ENCODE measurements at places on chromosomes 5 and 9.

GRCh38 chr5:174827558-174827957, 103.2 kb downstream of the MSX2 start:
- H3K4me1 ChIP-seq: no peaks in the 10 kb centered on the region
- no peak overlapping the region for H3K27ac ChIP-seq
- no peaks in the 10 kb centered on the region for H3K27me3 ChIP-seq
- no peak for DNase-seq
- no peaks in the 10 kb centered on the region for H3K36me3 ChIP-seq
- H3K4me3 ChIP-seq: no peak overlapping the region

- H3K27ac ChIP-seq: no peak overlapping the region
- H3K36me3 ChIP-seq: no peaks in the 10 kb centered on the region
- peaks cover 9% of the 10 kb centered on the region for H3K27me3 ChIP-seq
- DNase-seq: no peak
- peaks cover 32% of the 10 kb centered on the region for H3K4me1 ChIP-seq
These were observed 30.2 kb upstream of the GABRP start for GRCh38 chr5:170753311-170753710.

DNA sequence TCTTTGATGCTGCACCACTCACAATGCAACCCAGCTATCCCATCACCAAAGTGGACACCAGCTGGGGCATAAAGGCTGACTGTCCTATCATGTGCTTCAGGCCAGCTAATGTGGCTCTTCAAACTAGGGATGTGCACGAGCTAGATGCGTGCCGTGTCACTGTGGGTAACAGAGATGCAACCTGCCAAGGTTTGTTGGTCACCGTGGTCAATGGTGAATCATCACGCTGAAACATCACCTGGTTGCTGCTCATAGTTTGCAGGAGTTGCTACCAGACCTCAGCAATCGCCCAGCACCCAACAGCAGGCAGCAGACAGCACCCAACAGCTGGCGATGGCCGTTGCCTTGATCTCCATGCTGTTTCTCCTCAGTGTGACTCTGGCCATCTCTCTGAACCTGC, 2.1 kb upstream of the PCDHGA1 start:
- no peaks in the 10 kb centered on the region for H3K4me1 ChIP-seq
- H3K4me3 ChIP-seq: no peak overlapping the region
- H3K27me3 ChIP-seq: peaks cover 8% of the 10 kb centered on the region
- H3K27ac ChIP-seq: no peak overlapping the region

DNA sequence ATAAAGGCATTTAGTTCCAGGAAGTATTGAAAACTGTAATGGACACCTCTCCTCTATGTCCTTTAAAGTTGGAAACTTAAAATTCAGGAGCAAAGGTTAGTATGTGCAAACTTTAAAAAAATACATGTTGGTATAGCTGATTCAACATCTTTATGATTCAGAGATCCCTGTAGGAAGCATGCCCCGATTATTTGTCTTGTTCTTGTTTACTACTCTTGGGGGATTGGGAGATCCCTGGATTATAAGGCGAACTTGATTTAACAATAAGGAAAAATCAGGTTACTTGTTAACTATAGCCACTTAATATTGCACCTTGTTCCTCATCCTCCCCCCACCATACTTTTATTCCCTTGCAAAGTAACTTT, 1.7 kb downstream of the F2RL1 start:
- no peak for DNase-seq
- no peaks in the 10 kb centered on the region for H3K36me3 ChIP-seq
- H3K27me3 ChIP-seq: peaks cover 3% of the 10 kb centered on the region
- H3K4me3 ChIP-seq: peak overlapping the region; percentile 17
- H3K4me1 ChIP-seq: no peaks in the 10 kb centered on the region

GRCh38 chr5:126937771-126938170, 92.6 kb downstream of the MARCHF3 start:
- H3K27ac ChIP-seq: no peak overlapping the region
- no peak for DNase-seq
- no peaks in the 10 kb centered on the region for H3K36me3 ChIP-seq
- no peaks in the 10 kb centered on the region for H3K27me3 ChIP-seq

DNA sequence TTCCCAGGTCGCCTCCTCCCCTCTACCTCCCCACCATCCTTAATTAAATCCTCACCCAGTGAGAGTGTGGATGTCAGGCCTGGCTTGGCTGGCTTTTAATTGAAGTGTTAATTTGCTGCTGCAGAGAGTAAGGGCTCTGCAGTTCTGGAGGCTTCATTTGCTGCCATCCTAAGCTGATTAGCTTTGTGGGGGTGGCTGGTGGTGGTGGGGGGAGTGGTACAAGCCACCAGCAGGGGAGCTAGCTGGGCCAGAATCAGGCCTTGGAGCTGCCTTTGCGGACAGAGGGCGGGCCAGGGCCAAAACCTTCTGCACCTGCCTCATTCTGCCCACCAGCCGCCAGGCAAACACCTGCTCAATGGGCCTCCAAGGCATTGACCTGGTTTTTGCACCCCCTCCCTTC, 26.8 kb upstream of the TIFAB start:
- H3K4me3 ChIP-seq: peak overlapping the region; percentile 63
- H3K36me3 ChIP-seq: peaks cover 4% of the 10 kb centered on the region
- no peak for DNase-seq
- peak overlapping the region; percentile 83 for H3K27ac ChIP-seq
- H3K4me1 ChIP-seq: peaks cover 42% of the 10 kb centered on the region

DNA sequence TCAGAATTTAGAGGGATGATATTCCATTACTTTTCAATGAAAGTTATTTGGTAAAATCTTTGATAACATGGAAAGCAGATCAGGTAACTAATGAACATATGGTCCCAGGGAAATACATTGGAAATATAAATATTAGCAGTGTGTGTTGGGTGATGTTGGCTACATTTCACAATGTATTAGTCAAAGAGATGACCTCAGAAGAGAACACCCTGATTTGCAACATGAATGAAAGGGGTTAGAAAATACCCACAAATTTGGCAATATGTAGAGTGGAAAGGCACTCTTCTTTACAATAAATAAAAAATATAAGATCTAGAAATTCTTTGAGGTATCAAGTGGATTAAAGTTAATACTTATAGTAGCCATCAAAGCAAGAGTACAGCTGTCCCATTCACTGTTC, 606.7 kb downstream of the PSAT1 start:
- no peaks in the 10 kb centered on the region for H3K36me3 ChIP-seq
- H3K27ac ChIP-seq: no peak overlapping the region
- H3K27me3 ChIP-seq: no peaks in the 10 kb centered on the region
- no peak overlapping the region for H3K4me3 ChIP-seq

- peaks cover 1% of the 10 kb centered on the region for H3K27me3 ChIP-seq
- H3K27ac ChIP-seq: no peak overlapping the region
- peaks cover 44% of the 10 kb centered on the region for H3K4me1 ChIP-seq
- no peak for DNase-seq
- H3K36me3 ChIP-seq: peaks cover 4% of the 10 kb centered on the region
These were observed 31.8 kb downstream of the ABCA1 start for GRCh38 chr9:104896131-104896530.

DNA sequence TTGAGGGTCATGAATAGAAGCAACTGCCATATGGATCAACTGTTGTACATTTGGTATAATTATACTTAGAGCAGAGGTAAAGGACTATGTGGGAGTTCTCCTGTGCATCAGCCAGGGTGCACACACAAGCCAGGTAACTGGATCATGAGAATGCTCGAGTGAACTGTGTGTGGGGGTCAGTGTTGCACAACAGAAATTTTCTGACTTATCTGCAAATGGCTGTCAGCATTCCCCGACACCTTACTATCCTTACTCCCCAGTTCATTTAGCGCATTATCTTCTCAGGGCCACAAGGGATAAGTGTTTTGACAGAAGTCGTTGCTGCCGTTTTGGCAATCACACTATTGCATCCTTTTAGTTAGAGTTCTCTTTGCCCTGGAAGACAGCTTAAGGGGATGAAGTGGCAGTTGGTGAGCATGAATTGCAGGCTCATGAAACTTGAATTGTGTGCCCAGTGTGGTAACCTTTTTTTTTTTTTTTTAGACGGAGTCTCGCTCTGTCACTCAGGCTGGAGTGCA, 1.7 kb downstream of the CANX start:
- peak overlapping the region; percentile 98 for H3K4me3 ChIP-seq
- no peak for DNase-seq
- no peaks in the 10 kb centered on the region for H3K36me3 ChIP-seq
- no peak overlapping the region for H3K27ac ChIP-seq
- H3K4me1 ChIP-seq: peaks cover 18% of the 10 kb centered on the region

GRCh38 chr9:90441814-90442213, 200.8 kb downstream of the DIRAS2 start:
- no peak for DNase-seq
- peaks cover 5% of the 10 kb centered on the region for H3K27me3 ChIP-seq
- no peak overlapping the region for H3K27ac ChIP-seq
- no peak overlapping the region for H3K4me3 ChIP-seq
- H3K4me1 ChIP-seq: peaks cover 9% of the 10 kb centered on the region
- peaks cover 8% of the 10 kb centered on the region for H3K36me3 ChIP-seq

- H3K36me3 ChIP-seq: no peaks in the 10 kb centered on the region
- H3K27ac ChIP-seq: no peak overlapping the region
- peaks cover 7% of the 10 kb centered on the region for H3K4me1 ChIP-seq
- no peak for DNase-seq
These were observed 518.7 kb downstream of the LRRC70 start for GRCh38 chr5:63097286-63097685.

GRCh38 chr5:95564450-95564849, 9.5 kb downstream of the ARSK start:
- peaks cover 1% of the 10 kb centered on the region for H3K27me3 ChIP-seq
- no peaks in the 10 kb centered on the region for H3K36me3 ChIP-seq
- peak overlapping the region; percentile 0 for H3K4me3 ChIP-seq
- DNase-seq: no peak

GRCh38 chr5:114686356-114686755, 324.5 kb downstream of the KCNN2 start:
- no peak overlapping the region for H3K4me3 ChIP-seq
- no peaks in the 10 kb centered on the region for H3K36me3 ChIP-seq
- no peak overlapping the region for H3K27ac ChIP-seq
- no peak for DNase-seq
- H3K4me1 ChIP-seq: no peaks in the 10 kb centered on the region

DNA sequence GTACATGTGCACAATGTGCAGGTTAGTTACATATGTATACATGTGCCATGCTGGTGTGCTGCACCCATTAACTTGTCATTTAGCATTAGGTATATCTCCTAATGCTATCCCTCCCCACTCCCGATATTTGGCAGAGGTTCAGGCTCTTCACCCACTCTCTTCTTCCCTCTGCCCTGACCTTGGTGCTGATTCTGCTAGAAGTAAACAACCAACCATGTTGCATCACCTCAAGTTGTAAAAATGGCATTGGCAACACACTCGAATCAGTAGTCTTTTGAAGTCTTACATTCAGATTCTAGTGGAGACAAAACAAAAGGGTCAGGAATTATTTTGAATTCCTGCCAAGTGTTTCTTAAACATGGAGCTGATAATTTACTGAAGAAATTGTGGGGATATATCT, 40.0 kb downstream of the PRR16 start:
- no peak for DNase-seq
- H3K36me3 ChIP-seq: no peaks in the 10 kb centered on the region
- no peak overlapping the region for H3K27ac ChIP-seq
- H3K4me3 ChIP-seq: no peak overlapping the region

GRCh38 chr9:130781569-130781968, 53.5 kb upstream of the ABL1 start:
- H3K4me3 ChIP-seq: no peak overlapping the region
- H3K36me3 ChIP-seq: no peaks in the 10 kb centered on the region

DNA sequence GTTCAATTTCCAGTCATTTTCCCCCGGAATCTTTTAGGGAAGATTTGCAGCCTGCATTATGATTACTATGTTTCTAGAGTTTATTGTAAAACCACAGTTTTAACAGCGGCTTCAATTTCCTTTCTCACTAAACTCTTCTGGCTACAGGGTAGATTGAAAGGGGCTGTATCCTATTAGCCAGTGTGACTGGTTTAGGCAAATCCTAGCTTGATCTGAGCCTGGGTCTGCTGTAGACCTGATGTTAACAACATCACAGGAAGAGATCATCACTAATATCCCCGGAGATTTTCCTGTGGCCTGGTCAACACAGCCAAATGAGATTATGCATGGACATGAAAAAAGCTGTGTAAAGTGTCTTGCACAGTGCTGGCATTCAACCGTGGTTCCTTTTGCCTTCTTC, 33.4 kb downstream of the STOM start:
- H3K4me1 ChIP-seq: peaks cover 4% of the 10 kb centered on the region
- no peaks in the 10 kb centered on the region for H3K36me3 ChIP-seq
- DNase-seq: no peak
- H3K4me3 ChIP-seq: no peak overlapping the region

- peaks cover 15% of the 10 kb centered on the region for H3K27me3 ChIP-seq
- H3K36me3 ChIP-seq: peaks cover 23% of the 10 kb centered on the region
- peaks cover 26% of the 10 kb centered on the region for H3K4me1 ChIP-seq
- no peak for DNase-seq
These were observed 59.1 kb downstream of the SECISBP2 start for GRCh38 chr9:89377411-89377810.

- DNase-seq: no peak
- no peak overlapping the region for H3K27ac ChIP-seq
- H3K4me3 ChIP-seq: no peak overlapping the region
- no peaks in the 10 kb centered on the region for H3K36me3 ChIP-seq
- H3K27me3 ChIP-seq: no peaks in the 10 kb centered on the region
These were observed 484.8 kb downstream of the EBF1 start for GRCh38 chr5:158614951-158615350.

DNA sequence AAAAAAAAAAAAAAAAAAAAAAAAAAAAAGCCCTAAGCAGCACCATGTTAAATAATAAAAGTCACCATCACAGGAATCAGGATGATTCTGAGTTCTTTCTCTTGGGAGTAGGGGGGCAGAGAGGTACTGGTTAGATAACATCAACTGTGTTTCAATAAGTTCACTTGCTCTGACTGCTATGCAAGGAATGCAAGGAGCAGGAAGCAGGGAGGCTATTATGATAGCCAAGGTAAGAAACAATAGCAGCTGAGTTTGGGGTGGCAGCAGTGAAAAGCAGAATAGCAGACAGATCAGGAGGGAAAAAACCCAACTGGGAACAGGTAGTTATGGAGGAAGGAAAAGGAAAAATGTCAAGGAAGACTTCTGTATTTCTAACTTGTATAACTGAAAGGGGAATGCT, 8.2 kb downstream of the CEP120 start:
- H3K27ac ChIP-seq: no peak overlapping the region
- no peaks in the 10 kb centered on the region for H3K36me3 ChIP-seq
- no peaks in the 10 kb centered on the region for H3K4me1 ChIP-seq
- H3K4me3 ChIP-seq: no peak overlapping the region
- no peaks in the 10 kb centered on the region for H3K27me3 ChIP-seq

DNA sequence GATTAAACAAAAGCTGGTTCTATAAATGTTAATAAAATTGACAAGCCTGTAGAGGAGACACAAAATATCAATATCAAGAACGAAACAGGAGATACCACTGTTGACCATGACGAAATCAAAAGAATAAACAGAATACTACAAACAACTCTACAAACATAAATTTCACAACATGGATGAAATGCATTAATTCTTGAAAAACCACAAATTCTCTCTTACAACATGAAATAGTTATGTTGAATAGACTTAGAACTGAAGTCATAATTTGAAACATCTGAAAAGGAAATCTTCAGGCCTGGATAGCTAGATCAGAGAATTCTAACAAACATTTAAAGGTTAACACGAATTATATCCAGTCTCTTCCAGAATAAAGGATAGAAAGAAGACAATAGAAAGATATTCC, 6.9 kb upstream of the SPATA31C1 start:
- no peaks in the 10 kb centered on the region for H3K4me1 ChIP-seq
- H3K36me3 ChIP-seq: no peaks in the 10 kb centered on the region
- H3K27ac ChIP-seq: no peak overlapping the region
- H3K27me3 ChIP-seq: peaks cover 2% of the 10 kb centered on the region
- no peak overlapping the region for H3K4me3 ChIP-seq
- DNase-seq: no peak

- no peak overlapping the region for H3K27ac ChIP-seq
- no peak for DNase-seq
- peaks cover 2% of the 10 kb centered on the region for H3K27me3 ChIP-seq
These were observed 99.5 kb downstream of the PAX5 start for GRCh38 chr9:36934478-36935065.

- H3K4me3 ChIP-seq: no peak overlapping the region
- peaks cover 18% of the 10 kb centered on the region for H3K36me3 ChIP-seq
These were observed 57.1 kb upstream of the TESK1 start for GRCh38 chr9:35547889-35548418.
